ENCODE measurements at places on chromosomes 1 and 21. TPM values are rescaled to one million over a fixed set of nuclear protein-coding genes. Genes with fewer than 3 reads are reported as not detected.

DNA sequence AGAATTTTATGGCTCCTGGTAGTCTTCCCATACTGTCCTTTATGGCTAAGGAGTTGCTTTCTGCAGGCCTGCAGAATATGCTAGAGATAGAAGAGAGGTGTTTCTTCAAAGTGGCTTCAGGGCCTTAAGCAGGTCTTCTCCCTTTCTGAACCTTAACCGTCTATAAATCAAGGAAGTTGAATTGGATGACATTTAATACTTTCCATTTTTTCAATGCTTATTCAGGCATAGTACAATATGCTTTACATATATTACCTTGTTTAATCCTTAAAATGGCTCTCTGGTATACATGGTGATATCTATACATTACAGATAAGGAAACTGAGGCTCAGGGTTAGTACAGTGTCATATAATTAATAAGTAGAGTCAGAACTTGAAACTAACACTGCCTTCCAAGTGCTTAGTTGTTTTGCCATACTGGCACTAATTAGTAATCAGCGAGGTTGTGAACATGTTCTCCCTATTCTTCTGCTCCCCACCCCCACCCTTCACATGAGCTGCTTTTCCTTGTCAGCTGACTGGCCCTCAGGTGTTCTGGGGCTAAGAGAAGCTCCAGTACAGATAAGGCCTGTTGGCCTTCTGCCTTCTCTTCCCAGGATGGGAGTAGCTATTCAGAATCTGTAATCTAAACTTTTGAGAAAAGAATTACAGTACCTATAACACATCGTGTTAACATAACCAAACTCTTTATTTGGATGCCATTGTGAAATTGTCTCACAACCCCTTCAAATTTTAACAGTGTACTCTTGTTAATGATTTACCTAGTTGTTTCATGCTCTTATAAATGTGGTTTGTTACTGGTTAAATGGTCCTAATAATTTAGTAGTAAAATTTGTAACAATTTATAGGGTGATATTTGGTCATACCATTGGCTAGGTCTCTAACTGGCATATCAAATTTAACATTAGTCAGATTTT, 13.6 kb downstream of the NFYC start:
- peak; percentile 73 for DNase-seq
- H3K27ac ChIP-seq, result peak overlapping the region; percentile 94
- H3K4me1 ChIP-seq, result peaks cover 81% of the 10 kb centered on the region
- H3K27me3 ChIP-seq, result no peaks in the 10 kb centered on the region
- H3K4me3 ChIP-seq, result peak overlapping the region; percentile 2
- H3K36me3 ChIP-seq, result no peaks in the 10 kb centered on the region

DNA sequence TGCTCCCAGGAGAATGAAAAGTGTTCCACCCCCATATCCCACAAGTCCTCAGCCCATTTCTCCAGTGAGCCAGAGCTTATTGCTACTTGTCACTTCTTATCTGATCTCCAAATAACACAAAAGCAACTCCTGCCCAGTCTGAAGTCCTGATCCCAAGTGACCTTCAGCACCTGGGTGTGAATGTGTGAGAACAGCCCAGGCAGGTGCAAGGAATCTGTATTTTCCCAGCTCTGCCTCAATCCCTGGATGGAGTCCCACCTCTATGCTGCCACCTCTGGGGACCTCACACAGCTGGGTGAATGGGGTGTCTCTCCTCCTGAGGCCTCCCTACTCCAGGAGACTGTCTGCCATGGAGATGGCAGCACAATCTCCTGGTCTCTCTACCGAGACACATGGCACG, 402.4 kb upstream of the PROX1 start:
- no peak for DNase-seq
- H3K27ac ChIP-seq, result no peak overlapping the region
- no peaks in the 10 kb centered on the region for H3K4me1 ChIP-seq
- H3K27me3 ChIP-seq, result no peaks in the 10 kb centered on the region
- H3K36me3 ChIP-seq, result no peaks in the 10 kb centered on the region

DNA sequence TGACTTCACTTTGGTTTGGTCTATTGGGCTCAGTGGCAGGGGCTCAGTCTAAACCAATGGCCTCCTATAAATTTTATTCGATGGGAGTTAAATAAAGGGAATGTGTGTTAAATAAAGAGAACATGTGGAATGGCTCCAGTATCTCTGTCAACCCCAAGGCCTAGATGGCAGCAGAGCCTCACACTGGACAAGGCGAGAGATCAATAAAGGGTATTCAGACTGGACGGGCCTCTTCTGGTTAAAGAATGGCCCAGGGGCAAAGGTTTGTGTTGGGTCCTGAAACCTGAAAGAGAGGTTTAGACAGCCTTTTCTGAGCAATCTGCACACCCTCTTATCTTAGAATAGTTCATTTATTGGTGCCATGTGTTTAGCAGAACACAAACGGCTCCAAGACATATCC, 34.7 kb downstream of the SH3BP5L start:
- no peak overlapping the region for H3K27ac ChIP-seq
- no peak for DNase-seq
- no peak overlapping the region for H3K4me3 ChIP-seq
- H3K36me3 ChIP-seq, result no peaks in the 10 kb centered on the region
- no peaks in the 10 kb centered on the region for H3K27me3 ChIP-seq
- peaks cover 9% of the 10 kb centered on the region for H3K4me1 ChIP-seq

- no peaks in the 10 kb centered on the region for H3K27me3 ChIP-seq
- H3K4me3 ChIP-seq, result no peak overlapping the region
- DNase-seq, result no peak
- H3K27ac ChIP-seq, result no peak overlapping the region
- H3K4me1 ChIP-seq, result no peaks in the 10 kb centered on the region
These were observed 277.3 kb upstream of the FMN2 start for GRCh38 chr1:239814306-239814881.

DNA sequence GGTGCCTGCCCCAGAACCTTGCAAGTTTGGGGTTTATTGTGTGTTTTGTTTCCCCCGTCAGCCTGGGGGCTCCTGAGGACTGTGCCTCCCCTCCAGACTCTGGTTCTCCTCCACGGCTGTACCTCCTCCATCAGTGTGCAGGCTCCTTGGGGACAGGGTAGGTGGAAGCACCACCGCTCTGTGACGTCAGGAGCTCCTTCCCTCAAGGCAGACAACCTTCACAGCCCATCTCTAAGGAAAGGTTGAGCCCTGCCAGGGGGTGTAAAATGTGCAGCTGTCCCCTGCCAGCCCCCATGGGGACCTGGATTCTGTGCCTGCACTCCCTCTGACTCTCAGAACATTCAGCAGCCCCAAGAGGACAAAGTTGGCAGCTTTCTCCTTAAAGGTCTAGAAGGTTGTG, 465 bp upstream of the HSPB7 start:
- no peak overlapping the region for H3K27ac ChIP-seq
- H3K36me3 ChIP-seq, result no peaks in the 10 kb centered on the region
- DNase-seq, result no peak

- H3K27ac ChIP-seq, result no peak overlapping the region
- H3K36me3 ChIP-seq, result no peaks in the 10 kb centered on the region
- no peaks in the 10 kb centered on the region for H3K4me1 ChIP-seq
- no peaks in the 10 kb centered on the region for H3K27me3 ChIP-seq
- no peak for DNase-seq
- no peak overlapping the region for H3K4me3 ChIP-seq
These were observed 655.4 kb upstream of the B3GALT2 start for GRCh38 chr1:193841857-193842256.

DNA sequence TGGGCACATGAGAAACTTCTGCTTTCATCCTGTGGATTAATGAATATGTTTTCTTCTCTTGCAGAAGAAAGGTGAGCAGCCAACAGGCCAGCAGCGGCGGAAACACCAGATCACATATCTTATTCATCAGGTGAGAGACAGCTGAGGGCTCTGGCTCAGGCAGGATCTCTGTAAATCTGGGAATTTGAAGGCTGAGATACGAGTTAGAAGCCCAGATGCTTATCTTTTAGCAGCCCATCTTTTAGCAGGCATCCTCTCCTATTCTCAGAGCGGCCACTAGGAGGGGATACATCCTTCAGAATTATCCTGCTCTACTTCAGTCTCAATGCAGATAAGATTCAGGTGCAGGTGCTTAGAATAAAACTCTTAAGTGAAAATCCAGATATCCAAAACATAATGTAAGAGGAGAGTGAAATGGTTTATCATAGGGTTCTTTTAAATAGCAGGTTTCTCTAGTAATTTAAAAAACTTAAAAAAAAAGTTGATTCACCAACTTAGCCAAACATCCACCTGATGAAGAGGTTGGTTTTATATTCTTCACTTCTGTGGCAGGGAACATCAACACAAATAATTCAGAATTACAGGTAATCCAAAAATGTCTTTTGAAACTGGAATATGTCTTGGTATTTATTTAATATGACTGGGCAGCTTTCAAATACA, 19.3 kb downstream of the SH2D2A start:
- H3K36me3 ChIP-seq, result peaks cover 53% of the 10 kb centered on the region
- peak overlapping the region; percentile 48 for H3K27ac ChIP-seq
- peak; percentile 81 for DNase-seq
- H3K27me3 ChIP-seq, result no peaks in the 10 kb centered on the region

- H3K4me1 ChIP-seq, result peaks cover 42% of the 10 kb centered on the region
- H3K27ac ChIP-seq, result peak overlapping the region; percentile 48
- H3K4me3 ChIP-seq, result peak overlapping the region; percentile 52
- DNase-seq, result no peak
These were observed 2.0 kb downstream of the ZDHHC18 start for GRCh38 chr1:26828411-26828991.

DNA sequence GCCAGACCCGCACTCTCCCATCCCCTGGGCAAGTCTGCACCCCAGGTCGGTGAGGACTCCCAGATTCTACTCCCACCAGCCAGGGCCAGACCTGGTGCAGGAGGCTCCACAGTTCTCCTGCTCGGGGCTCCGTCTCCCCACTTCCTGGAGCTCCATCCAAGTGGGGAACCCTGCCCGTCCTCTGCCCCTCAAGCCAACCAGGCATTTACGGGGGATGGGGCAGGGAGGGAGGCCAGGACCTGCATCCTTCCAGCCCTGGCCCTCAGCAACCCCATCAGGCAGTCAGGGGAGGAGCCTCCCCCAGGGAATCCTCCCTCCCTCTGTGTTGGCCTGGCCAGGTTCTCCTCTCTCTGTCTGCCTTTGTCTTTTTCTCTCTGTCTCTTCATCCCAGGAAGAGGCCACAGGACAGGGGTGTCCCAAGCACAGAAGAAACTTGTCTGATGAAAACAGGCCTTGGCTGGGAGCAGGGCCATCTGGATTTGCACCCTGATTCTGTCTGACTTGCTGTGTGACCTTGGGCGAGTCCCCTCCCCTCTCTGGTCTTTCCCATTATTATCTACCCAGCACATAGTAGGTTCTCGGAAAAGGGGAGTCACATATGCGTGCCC, 18.5 kb upstream of the EPHA2 start:
- H3K4me3 ChIP-seq, result no peak overlapping the region
- H3K36me3 ChIP-seq, result no peaks in the 10 kb centered on the region

DNA sequence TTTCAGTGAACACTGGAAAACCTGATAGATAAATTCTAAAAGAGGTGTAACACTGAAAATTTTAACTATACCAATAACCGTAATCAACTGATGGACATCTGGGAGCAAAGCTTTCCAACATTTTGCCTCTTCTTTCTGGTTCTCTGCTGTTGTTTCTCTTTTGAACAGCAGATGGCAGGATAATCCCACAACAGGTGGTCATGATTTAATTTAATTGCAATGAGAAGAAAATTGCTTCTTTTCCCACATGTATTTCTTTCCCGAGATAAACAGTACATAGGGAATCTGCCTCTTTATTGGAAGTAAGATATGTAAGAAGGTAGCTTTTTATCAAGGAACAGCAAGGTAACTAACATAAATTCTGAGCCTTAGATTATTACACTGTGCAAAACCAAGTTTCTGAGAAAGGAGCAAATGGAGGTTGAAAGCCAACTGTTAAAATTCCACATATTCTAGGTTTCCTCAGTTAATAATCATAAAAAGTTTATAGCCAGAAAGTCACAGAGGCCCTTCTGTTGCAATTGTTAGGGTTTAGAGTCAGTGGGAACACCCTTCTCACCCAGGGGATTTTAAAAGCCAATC, 72.9 kb downstream of the RPS6KA1 start:
- no peaks in the 10 kb centered on the region for H3K4me1 ChIP-seq
- DNase-seq, result peak; percentile 86
- no peak overlapping the region for H3K4me3 ChIP-seq
- no peak overlapping the region for H3K27ac ChIP-seq

The RGSL1 gene
- total RNA-seq, result 0.22 TPM

The ACTN2 gene
- total RNA-seq, result not detected

The SLC22A15 gene
- total RNA-seq, result not detected

Measured in Karpas-422 (cell line).